ENCODE measurements at places on chromosomes 7 and 10.

- DNase-seq: no peak
Measured at GRCh38 chr7:2924866-2925840, 81.0 kb upstream of the GNA12 start.

GRCh38 chr10:24848195-24848594 is 104.2 kb downstream of the PRTFDC1 start:
- DNase-seq: no peak

- no peak for DNase-seq
Measured at GRCh38 chr7:99860281-99861127, 16.3 kb downstream of the OR2AE1 start.

- DNase-seq: no peak
Measured at GRCh38 chr10:96387601-96388000, 28.8 kb upstream of the OPALIN start.

DNA sequence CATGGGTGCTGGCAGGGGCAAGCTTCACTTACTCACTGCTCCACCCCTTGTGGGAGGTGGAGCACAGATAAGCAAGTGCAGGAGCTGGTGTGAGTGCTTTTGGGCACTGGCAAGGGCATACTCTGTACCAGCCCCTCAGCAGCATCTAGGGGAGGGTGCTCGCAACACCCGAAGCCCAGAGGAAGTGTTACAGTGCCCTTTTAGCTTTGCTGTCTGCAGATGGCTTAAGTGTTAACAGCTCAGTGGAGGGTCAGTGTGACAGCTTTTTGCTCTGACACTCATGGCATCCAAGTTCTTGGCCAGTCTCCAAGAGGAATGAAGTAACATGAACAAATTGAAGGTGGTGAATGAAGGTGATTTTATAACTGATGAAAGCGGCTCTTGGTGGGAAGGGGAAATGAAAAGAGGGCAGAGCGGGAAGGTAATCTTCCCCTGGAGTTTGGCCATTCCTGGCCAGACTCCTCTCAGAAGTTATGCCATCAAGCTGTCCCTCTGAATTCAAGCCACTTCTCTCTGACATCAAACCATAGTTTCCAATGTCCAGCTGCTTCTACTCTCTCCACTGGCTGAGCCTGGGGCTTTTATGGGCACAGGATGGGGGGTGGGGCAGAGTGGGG is 862.5 kb downstream of the KCNMA1 start:
- DNase-seq: no peak

DNA sequence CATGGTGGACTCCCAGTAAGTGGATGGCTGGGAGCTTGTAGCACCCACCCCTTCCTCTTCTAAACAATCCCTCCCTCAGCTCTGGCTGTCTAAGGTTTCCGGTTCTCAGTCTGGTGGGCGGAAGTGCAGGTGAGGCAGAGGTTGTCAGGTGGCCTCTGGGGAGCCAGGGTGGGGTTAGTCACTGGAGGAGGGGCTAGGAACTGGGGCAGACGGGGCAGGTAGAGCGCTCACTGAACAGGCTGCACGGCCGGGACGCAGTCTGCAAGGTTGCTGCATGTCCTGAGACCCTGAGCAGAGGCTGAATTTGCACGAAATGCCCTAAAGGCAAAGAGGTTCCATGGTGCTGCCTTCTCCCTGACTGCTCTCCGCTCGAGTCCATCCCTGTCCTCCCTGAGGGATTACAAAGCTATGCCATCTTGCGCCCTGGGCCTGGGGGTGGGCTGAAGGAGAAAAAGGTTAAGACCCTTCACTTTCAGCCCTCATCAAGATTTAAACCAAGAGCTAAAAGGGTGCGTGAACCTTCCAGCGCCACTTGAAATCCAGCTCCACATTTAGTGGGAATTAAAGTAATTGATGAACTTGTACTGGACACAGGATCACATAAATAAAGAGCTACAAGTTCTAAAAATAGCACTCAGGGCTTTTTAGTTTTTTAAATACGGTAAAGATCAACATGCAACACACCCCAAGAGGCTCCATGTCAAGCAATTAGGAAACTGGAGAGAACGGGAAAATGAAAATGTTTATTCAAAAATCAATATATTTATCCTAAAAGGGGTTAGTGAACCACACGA is 62.3 kb upstream of the CTBP2 start:
- no peak for DNase-seq

GRCh38 chr10:36048236-36048635 is 406.1 kb upstream of the FZD8 start:
- DNase-seq: no peak

DNA sequence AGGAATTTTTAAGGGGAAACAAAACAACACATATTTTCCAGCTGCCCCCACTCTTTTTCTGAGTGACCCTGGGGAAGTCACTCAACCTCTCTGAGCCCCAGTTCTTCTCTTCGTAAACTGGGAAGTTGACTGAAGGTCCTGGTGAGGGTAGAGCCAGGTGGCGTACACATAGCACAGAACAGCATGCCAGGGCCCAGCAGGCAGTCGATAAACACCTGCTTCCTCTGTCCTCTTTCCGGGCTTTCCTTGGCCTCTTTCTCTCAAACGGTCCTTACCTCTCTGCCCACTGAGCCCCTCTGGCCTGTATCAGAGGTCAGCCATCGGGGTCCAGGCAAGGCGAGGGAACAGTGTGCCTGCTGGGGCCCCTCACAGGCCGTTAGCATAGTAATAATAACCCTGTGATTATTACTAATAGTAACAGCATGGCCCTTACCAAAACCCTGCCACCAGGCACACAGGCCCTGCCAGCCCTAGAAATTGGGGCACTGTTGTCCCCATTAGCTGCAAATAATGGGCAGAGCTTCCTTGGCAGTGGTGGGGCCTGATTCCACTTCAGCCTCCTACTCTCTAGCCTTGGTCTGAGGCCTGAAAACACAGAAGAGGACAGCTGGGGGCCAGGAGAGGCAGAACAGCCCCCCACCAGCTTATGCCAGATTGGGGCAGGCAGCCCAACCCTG is 37.3 kb upstream of the SLC29A3 start:
- DNase-seq: no peak

GRCh38 chr7:30710669-30711068 is 28.4 kb upstream of the CRHR2 start:
- DNase-seq: no peak

DNA sequence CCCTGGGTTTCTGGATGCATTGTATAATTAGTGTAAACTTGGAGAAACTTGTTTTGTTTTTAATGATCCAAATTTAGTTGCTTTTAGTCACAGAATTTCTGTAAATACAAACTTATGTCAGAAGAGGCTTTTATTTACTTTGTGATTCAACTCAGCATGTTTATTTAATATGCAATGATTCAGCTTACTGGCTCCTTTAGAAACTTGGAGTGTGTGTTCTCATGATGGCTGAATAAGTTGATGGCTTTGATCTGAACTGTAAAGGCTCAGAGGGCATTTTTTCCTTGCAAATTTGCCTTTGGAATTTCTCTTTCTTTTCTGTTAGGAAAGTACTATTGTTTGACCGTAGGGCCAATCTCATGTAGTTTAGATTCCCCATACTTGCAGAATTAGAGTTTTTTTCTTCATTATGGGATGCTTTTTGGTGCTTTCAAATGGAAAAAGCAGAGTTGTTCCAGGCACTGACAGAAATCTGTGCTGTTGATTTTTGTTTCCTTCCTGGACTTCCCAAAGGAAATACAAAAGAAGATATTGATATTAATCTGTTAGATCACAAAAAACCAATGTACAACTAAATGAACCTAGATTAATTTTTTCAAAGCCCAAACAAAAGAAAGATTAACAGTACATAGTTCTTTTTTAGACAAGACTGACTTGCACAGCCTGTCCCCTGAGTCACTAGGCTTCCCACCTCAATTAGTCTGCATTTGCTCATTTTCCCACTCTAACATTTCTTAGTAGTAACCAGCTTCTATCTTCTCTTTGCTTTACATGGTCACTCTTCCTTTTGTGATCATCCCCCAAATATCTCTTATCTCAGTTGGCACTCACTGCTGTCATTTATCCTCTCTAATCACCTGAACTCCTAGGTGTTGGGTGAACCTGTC is 96.8 kb upstream of the AGR3 start:
- DNase-seq: no peak

GRCh38 chr10:98223874-98224273 is 44.1 kb downstream of the LOXL4 start:
- DNase-seq: no peak

DNA sequence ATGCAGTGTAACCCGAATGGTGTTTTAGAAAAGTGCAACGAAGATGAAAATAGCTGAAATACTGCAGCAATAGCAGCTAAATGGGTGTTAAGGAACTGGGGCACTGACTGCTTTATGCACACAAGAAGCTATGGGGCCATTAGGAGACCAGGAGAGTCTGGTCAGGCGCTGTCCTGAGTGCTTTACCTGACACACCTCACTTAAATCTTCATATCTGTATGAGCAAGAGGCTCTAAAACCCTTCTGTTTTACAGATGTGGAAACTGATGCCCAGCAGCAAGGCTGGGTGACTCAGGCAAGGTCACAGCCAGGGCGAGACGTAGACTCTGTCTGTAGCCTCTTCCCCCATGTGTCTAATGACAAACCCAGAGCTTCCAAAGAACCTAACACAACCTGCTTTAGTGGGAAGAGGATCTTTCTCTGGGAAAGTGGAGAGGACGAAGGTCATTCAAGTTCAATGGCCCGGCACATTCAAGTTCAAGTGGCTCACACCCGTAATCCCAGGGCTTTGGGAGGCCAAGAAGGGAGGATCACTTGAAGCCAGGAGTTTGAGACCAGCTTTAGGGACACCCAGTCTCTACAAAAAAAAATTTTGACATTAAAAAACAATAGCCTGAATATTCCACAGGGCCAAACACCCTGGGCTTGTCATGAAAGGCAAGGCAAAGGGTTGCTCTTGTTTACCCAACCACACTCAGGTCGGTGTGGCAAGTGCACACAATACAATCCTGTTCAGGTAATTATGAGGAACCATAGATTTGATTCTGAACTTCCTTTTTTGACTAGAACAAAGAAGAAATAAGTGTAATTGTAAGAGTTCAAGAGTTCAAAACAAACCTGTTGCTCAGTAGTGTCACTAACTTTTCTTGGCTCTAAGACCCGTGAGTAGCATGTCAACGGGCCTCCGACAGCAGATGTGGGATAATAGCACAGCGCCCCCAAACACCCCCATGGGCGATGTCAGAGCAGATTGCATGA is 53.7 kb upstream of the KLF6 start:
- no peak for DNase-seq

GRCh38 chr10:89256962-89257361 is 5.4 kb upstream of the LIPA start:
- DNase-seq: no peak

DNA sequence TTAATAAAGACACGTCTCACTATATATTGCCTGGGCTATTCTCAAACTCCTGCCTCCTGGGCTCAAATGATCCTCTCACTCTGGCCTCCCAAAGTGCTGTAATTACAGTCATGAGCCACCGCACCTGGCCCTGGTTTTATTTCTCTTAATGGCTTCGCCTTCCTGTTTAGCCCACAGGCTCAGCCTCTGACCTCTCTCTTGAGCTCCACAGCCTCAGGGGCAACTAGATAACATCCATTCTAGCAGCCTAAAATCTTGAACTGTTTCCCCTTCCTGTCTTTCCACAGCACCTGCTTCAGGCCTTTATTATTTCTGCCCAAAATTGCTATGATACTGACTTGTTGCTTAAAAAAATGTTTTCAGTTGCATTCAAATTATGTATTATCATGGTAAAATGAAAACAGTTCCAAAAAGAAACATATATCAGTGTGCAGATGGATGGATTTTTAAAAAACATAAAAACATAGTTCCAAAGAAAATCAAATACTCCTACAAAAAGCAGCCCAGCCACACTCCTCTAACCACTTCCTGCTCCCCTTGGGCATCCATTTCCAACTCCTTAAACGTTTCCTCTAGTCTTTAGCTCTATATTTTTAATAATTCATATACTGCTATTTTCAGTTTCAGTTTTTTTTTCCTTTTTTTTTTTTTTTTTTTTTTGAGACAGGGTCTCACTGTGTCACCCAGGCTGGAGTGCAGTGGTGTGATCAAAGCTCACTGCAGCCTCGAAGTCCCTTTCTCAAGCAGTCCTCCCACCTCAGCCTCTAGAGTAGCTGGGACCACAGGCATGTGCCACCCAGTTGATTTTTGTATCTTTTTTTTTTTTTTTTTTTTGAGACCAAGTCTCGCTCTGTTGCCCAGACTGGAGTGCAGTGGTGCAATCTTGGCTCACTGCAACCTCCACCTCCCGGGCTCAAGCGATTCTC is 5.1 kb upstream of the BAZ1B start:
- no peak for DNase-seq

DNA sequence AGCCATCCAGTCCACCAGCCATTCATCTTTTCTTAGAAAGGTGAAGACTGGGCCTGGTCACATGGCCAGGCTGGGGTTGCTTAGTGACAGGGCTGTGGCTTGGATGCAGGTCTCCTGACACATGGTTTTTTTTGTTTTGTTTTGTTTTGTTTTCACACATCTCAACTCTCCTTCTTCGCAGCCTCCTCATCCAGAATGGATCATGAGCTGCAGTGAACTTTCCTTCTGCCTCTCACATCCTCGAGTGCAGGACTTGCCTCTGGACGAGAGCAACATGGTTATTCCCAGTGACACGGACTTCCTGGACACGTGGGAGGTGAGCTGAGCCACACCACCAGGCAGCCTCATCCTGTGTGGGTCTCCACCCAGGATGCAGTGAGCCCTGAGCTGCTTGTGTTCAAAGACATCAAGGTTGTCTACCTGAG is 9.5 kb downstream of the AKR1E2 start:
- DNase-seq: no peak

GRCh38 chr7:127382301-127383085 is 10.0 kb downstream of the ZNF800 start:
- DNase-seq: no peak

GRCh38 chr7:37070471-37070870 is 346.2 kb upstream of the AOAH start:
- DNase-seq: no peak

DNA sequence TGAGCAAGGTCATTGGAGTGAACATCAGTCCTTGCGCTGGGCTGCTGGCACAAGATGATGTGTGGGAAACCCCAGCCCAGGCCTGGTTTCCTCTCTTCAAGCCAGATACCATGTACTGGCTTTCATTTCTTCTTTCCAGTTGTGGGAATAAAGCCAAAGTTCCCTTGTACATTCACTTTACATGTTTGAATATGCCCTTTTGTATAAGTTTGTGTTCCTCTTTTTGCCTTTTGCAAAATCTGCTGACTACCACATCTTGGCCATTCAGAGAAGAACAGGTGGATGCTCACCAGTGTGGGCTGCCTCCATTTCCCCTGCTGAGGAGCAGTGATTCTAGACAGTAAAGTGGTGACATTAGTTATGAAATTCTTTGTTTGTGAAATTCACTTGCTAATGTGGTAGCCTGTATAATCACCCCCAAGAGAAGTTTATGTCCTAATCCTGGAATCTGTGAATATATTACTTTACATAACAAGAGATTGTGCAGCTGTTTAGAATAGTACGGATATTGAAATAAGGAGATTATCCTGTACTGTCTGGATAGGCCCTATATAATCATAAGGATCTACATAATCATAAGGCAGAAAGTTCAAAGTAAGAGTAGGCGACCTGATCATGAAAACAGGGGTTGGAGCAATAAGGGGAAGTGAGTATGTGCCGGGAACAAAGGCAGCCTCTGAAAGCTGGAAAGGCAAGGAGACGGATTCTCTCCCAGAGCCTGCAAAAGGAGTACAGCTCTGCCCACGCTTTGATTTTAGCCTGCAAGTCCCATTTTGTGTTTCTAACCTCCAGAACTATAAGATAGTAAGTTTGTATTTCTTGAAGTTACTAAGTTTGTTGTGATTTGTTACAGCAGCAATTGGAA is 18.8 kb upstream of the AOAH start:
- no peak for DNase-seq

GRCh38 chr10:73263693-73264347 is 11.4 kb upstream of the MRPS16 start:
- DNase-seq: no peak
